AG08396 (cell line): ENCODE measurements at places on chromosomes 16 and 17.

DNA sequence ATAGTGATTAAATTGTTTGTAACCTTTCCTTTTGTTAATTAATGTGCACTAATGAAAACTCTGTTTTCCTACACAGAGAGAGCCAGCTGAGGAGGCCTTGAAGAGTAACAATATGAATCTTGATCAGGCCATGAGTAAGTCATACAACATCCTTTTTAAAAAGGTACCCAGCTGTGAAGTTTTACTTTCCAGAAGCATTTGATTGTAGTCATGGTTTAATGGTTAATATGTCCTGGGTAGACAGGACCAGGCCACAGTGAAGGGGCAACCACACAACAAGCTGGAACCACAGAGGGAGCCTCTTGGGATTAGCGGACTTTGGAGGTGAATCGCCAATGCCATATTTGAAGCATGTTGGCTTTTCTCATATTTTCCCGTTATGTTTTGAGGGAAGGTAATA is 55.6 kb downstream of the TMC6 start:
- no peak for DNase-seq

- no peak for DNase-seq
These were observed 9.6 kb upstream of the SHISA9 start for GRCh38 chr16:12891836-12892235.

DNA sequence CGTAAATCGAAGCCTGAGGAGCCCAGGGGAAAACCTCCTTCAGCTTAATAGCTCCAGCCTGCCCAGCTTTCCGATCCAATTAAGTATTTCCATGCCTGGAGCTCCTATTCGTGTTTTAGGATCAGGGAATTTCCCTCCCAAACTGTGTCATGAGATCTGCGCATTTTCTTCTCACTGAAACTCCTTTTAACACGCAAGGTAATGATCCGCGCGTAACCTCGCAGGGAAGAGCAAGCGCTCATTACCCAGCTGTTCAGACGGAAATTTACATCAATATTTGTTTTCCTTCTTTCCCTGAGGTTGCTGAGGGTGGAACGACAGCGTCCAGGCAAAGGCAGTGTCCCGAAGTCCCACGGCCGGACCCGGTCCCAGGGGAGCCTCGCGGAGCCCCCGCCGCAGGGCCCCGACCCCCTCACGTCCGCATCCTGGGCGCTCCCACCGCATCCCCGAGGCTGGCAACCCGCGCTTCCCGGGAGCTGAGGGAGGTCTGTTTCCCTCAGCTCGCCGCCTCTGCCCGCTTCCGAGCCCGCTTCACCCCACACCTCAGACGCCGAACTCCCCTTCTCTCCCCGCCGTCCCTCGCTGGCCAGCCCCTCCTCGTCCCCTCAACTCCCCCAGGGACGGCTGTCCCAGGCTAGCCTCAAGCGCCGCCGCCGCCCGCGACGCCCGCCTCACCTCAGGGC is 415 bp downstream of the ABCA5 start:
- DNase-seq, result no peak

- peak; percentile 87 for DNase-seq
These were observed 12.4 kb upstream of the CACNG4 start for GRCh38 chr17:66952031-66952524.

DNA sequence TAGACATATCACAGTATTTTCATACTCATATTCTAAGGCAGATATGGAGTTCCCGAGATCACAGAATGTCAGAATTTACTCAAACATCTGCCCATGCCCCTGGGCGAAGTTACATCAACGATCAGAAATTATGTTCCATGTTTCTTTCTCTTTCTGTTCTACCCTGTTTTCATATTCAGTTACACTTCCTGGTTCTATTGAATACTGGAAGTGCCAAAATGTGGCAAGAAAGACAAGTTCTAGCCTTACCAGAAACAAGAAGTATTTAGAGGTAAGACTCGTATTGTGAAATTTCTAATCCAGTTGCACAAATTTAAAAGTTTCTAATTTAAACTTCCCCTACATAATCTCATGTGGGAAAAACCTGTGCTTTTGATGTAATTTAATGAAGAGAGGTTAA is 36.1 kb downstream of the KCNJ2 start:
- DNase-seq, result no peak

DNA sequence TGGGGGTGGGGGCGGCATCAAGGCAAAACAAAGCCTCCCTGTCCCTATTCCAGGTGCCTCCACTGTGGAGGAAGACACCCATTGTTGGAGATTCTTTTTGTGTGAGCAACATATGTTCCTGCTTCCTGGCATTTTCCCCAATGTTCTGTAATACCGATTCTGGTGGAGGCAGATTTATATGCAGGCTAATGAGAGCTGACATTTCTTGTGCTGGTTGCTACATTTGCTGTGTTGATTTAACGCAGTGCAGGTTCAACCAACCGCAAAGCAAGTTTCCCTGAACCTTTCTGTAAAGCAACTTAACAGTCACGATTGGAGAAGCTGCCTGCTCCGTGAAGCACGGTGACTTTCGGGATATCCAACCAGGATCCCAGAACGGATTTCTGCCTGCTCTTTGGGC is 260.5 kb downstream of the CBLN1 start:
- no peak for DNase-seq

DNA sequence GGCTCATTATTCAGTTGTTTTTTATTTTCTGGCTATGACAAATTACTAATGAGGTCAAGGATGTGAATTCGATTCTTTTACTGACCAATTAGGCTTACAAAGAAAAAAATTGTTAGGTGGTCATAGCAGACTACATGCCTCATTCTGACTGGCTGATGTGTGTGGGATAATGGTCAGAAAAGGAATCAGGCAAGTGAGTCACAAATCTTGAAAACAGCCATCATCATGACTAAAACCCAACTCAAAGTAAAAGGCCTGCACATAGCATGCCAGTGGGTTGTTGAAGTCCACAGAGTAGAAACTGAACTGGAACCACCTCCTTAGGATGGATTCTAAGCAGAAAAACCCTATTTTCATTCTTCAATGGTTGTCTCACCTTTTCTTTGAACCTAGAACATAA is 8.6 kb downstream of the RPGRIP1L start:
- DNase-seq, result peak; percentile 73

GRCh38 chr17:31843070-31843745 is 15.8 kb downstream of the COPRS start:
- DNase-seq, result peak; percentile 63

- no peak for DNase-seq
These were observed 1.3 kb downstream of the SRL start for GRCh38 chr16:4240624-4241023.

GRCh38 chr17:53804437-53804836 is 18.3 kb upstream of the KIF2B start:
- no peak for DNase-seq

DNA sequence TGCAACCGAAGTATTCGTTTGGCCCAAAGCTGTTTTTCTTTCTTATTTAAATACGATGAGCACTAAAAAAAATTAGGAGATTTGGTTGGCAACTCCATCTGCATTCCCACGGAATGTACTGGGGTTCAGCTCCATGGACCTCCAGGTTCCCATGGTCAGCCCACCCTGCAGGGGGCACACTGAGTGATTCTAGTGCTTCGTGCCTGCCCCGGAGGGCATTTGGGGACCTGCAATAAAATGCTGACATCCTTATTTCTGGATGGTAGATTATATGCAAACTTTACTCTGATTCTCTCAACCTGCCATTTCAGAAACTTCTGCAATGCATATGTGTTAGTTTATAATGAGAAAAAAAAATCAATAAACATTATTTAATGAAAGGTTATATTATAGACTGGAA is 339.4 kb downstream of the XYLT1 start:
- no peak for DNase-seq

GRCh38 chr17:10739386-10739785 is 9.6 kb upstream of the TMEM220 start:
- DNase-seq, result no peak

GRCh38 chr17:50721194-50722010 is 2.0 kb downstream of the LUC7L3 start:
- peak; percentile 34 for DNase-seq

DNA sequence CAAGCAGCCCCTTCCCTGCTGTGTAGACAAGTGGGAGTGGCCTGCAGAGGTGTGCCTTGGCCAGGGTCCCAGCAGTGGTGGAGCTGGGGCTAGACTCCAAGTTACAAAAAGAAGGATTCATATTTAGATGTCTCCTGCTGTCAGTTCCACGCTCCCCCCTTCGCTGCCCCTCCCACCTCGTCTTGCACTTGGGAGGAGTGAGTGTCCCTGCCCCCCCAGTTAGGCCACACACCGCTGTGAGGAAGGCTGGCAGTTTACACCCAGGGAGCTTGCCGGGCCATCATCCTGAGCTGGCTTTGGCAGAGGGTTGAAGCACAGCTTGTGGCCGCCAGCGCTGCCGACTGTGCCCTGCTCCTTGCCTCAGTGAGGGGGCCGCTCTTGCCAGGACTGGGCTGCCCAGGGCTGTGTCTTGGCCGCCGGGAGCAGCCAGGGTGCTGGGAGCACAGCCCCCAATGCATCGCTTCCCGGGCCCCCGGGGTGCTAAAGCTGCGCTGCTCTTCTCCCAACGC is 44.3 kb downstream of the ELAC2 start:
- DNase-seq, result peak; percentile 26

GRCh38 chr17:47837401-47838039 is 3.6 kb downstream of the SCRN2 start:
- no peak for DNase-seq

GRCh38 chr16:2516391-2517240 is 2.9 kb downstream of the ATP6V0C start:
- DNase-seq, result no peak

- no peak for DNase-seq
These were observed 42.9 kb upstream of the IRF8 start for GRCh38 chr16:85856079-85856478.

DNA sequence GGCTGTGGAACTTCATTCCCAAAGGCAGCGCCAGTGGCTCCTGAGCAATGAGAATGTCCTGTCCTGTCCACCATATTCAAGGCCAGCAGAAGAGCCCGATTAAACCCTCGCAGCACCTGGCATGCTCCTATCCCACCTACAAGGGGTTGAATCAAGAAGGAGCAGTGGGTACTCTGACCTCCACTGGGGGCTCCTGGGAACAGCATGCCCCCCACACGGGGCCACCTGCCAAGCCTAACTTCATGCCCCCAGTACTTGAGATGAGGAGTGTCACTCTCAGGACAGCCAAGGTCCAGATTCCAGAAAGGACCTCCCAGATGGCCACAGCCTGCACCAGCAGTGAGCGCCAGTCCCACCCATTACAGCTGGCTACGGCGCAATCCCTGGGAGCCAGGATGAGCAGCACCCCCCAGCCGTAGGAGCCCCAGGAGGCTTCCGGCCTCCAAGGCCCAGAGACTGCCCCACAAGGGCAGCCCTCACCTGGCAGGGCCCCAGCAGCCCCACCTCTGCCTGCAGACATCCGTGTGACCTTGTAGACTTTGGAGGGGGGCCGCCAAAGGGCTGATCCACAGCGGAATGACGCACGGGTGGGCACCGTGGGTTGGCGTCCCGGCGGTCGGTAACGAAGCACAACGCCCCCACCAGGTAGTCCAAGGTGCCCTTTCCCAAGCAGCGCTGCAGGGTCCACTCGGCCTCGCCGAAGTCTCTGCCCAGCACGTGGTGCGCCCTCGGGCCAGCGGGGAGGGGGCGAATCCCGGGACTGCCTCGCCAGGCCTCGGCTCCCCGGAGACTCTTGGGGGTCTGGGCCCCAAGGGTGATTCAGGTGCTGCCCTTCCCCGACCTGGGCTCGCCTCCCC is 1.0 kb upstream of the MPDU1 start:
- DNase-seq, result no peak

DNA sequence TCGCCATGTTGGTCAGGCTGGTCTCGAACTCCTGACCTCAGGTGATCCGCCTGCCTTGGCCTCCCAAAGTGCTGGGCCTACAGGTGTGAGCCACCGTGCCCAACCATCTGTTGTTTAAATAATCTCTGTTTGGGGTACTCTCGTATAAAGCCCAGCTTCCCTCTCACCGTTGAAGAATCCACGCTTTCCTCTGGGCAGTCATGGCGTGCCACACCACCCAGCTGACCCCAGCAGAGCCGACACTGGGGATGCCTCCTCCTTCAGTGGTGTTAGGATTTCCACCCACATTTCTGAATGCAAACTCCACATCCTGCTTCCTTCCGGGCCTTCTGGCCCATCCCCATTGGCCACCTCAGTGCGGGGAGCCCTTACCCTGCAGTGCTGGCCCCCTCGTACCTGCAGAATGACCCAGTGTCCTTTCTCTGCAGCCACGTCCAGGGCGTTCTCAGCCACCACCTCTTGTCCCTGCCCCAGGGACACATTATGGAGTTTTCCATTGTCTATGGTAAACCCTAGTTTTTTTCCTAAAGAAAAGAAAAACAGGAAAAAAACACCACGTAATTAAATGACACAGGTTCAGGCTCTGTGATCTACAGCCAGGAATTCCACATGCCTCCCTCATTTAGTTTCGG is 60.4 kb downstream of the PGS1 start:
- DNase-seq, result no peak

DNA sequence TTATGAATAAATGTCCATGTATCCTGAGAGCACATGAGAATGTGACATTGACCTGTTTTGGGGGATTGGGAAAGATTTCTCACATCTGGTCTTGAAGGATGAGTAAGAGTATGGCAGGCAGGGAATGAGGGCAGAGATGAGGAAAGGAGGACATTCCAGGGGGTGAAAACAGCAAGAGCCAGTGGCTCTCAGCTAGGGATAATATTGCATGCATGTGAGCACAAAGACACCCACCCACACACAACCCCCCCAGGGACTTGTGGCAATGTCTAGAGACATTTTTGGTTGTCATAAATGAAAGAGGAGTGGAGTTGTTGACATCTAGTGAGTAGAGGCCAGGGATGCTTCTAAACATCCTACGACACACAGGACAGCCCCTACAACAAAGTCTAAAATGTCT is 6.0 kb downstream of the MYO1D start:
- no peak for DNase-seq

DNA sequence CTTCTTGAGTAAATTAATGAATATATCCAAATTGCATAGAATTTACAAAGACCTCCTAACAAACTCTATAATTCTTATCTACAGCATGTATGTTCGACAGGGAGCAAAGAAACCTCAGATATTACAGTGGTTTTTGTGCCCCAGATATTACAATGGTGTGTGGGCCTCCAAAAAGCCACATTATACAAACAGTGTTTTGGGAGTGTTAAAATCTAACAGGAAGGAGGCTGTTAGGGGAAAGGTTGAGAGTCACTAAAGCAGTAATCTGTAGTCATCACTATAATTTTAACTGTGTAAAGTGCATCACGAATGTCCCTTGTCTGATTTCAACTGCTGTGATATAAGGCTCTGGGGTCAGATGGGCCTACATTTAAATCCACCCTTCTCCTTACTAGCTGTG is 400.2 kb upstream of the C16orf82 start:
- no peak for DNase-seq

DNA sequence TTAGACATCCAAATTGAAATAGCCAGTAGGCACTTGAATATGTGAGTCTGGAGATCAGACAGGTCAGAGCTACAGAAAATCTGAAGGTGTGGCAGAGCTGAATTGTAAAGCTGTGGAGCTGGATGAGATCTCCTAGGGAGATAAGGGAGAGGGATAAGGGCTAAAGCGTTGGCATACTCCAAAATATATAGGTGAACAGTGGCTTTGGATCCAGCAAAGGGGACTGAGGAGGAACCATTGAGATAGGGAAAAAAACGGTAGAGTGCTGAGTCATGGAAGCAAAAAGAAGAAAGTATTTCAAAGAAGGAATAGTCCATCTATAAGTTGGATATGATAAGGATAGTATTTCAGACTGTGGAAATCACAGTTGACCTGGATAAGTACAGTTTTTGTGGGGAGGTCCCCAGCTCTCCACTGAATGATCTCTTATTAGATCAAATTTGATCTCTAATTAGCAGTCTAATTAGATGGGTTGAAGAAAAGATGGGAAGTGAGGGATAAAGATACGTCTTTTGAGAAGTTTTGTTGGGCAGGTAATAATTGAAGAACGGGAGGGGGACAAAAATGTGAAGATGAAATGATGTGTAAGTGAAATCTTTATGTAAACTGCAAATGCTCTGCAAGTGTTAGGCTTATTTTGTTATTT is 587 bp upstream of the DBF4B start:
- DNase-seq, result no peak
